ENCODE measurements at places on chromosomes 3 and 15. TPM values are rescaled to one million over a fixed set of nuclear protein-coding genes. Genes with fewer than 3 reads are reported as not detected.

DAZL gene
- 0.08 TPM for total RNA-seq

GRCh38 chr3:191342411-191342810 is 12.1 kb upstream of the UTS2B start:
- no peak for DNase-seq

- no peak for DNase-seq
Observed at GRCh38 chr3:186705882-186706780, 11.0 kb upstream of the KNG1 start.

DNA sequence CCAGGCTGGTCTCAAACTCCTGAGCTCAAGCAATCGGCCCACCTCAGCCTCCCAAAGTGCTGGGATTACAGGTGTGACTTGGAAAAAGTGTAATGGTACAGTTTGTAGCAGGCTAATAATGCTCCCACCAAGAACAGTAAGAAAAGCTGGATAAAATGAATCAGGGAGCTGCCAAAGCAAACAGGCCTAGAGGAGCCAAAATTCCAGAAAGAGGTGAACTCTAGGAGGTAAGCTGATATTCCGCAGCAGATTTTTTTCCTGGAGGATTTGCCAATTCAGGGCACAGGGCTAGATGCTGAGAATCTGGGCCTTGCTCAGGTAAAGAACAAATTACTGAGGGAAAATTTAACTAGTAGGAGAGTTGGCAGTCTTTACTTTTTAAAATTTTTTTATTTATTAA is 11.0 kb upstream of the PCYT1A start:
- DNase-seq, result no peak

GRCh38 chr3:127304121-127304744 is 16.4 kb upstream of the PRR20G start:
- DNase-seq, result no peak

Data from activated T-cell treated with anti-CD3 and anti-CD28 coated beads, Interleukin-2, amount 50 U/mL, for 4 hours (primary cell).